Pulmonary artery endothelial cell (primary cell): ENCODE measurements at places on chromosomes 3 and 15. TPM values are rescaled to one million over a fixed set of nuclear protein-coding genes. Genes with fewer than 3 reads are reported as not detected.

TYRO3 gene
- total RNA-seq = 6.3 and 11.5 TPM in 2 replicates

CYP19A1 gene
- total RNA-seq = not detected in 2 replicates

MINAR1 gene
- total RNA-seq = 0.28 and 0.92 TPM in 2 replicates

BMF gene
- total RNA-seq = 1.1 and 2.5 TPM in 2 replicates

BNC1 gene
- total RNA-seq = 14.2 and 25.0 TPM in 2 replicates

CCR8 gene
- not detected in 2 replicates for total RNA-seq

FANCD2 gene
- total RNA-seq = 22.0 and 34.0 TPM in 2 replicates

TMEM45A gene
- 4.0 and 4.3 TPM in 2 replicates for total RNA-seq

TERC gene
- total RNA-seq = 70.7 and 108 TPM in 2 replicates

GRCh38 chr15:69536726-69537512 lies 84.3 kb downstream of the RPLP1 start:
- DNase-seq = no peak

GRCh38 chr15:57962887-57963286 lies 102.6 kb downstream of the ALDH1A2 start:
- no peak for DNase-seq

GRCh38 chr3:169581633-169582032 lies 81.9 kb downstream of the MECOM start:
- DNase-seq = no peak

GRCh38 chr15:85474700-85475316 lies 94.4 kb downstream of the AKAP13 start:
- DNase-seq = no peak

DNA sequence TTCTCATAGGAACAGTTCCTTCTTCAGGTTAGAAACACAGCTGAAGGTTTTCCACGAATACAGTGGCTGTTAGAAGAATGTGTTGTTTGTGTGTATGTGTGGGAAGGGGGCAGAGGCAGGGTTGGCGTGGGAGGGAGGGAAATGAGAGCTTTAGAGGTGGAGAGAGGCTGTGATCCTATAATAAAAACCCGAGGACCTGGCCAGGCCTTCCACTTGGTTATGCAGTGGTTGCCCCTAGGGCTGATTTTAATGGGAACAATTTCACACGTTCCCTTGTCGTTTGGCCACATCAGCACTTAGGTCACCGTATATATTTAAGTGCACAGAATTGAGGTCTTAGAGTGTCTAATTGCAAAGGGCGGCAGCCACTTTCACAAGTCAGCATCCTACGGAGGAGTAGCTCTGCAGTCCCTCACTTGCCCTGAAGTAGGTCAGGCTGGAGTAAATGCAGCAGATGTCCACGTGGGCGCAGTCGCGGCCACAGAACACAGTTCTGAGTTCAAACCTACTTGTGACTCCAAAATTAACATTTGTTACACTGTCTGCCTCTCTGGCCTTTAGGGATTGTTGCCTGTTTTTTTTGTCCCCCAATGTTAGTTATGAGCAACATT lies 85.6 kb downstream of the PDCD6IP start:
- DNase-seq = no peak

- no peak for DNase-seq
Observed at GRCh38 chr3:178504128-178504527, 32.1 kb upstream of the KCNMB2 start.

DNA sequence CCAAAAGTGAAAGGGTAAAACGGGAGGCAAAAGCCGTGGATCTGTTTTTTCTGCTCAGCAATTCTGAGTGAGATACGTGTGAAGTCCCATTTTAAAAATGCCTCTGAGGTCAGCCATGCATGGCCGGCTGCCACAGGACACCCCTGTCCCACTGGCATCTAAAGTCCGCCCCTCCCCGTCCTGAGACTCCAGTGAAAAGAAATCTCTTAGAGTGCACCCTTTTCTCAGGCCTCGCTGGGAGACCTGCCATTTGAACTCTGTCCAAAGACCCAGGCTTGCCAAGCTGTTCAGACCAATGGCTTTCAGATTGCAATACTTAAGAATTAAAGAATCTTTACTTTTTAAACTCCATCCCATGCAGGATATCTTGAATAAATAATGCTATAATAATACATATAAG lies 61.0 kb upstream of the SLC24A5 start:
- no peak for DNase-seq

DNA sequence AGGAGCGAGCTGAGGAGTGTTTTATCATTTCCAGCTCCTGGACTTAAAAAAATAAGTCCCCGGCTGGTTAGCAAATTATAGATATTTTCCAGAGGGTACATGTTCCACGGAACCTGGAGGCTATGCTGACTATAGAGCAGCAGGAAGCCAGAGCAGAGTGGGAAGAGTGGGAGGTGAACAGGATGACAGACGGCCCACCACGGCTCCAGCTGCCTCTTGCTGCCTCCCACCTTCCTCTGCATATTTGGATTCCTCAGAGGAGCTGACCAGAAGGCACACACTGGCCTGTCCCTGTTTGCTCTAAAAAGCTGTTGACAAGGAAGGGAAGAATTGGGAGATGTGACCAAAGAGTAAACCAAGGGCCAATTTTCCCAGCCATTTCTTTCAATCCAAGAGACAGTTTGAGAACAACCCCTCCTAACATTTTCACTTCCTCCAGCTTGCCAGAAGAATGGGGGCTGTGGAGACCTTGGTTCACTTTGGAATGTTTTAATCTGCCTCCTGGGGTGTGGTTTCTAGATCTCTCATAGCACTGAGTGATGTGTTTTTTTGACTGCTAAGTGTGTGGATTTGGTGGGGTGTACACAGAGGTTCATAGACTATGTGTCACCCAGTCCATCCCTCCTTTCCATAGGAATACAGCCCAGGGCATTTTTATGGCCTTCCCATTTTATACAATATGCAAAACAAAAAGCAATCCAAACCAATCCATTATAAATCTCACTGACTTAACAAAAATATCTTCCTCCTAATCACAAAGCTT lies 36.8 kb downstream of the HGD start:
- DNase-seq = no peak

DNA sequence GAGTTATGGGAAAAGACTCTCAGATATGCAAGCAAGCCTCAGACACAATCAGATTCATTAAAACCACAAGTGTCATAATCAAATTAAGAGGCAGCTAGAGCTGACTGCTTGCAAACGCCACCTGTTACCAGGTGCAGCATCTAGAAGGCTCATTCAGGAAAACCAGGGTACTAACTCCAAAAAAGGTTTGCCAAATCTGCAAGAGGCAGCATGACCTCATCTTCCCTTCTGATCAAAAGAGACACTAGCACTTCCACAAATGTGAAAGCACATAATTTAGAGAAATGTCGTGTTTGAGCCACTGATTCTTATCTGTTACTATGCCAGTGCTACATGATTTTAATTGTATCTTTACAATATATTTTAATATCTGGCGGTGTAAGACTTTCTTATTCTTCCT lies 123.3 kb upstream of the NANOGP8 start:
- DNase-seq = no peak

DNA sequence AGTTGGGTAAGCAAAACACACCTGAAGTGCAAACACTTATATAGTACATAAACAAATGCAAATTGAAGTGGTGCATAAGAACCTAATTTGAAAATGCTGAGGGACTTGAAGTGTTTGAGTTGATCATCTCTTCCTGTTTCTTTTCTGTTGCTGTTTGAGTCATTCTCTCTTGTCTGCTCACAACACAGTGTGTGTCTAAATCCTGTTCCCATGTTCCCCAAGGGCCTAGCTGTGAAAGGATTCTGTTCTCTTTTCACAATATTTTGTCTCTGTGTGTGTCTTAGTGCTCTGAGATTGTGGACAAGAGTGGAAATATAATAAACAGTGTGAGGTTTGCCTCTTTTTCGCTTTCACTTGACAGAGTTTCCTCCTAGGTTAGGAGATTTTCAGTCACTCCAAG lies 6.1 kb downstream of the CD96 start:
- DNase-seq = no peak

GRCh38 chr15:86178845-86179244 lies 99.2 kb downstream of the AGBL1 start:
- DNase-seq = no peak

GRCh38 chr3:161067335-161067734 lies 37.8 kb downstream of the B3GALNT1 start:
- no peak for DNase-seq

DNA sequence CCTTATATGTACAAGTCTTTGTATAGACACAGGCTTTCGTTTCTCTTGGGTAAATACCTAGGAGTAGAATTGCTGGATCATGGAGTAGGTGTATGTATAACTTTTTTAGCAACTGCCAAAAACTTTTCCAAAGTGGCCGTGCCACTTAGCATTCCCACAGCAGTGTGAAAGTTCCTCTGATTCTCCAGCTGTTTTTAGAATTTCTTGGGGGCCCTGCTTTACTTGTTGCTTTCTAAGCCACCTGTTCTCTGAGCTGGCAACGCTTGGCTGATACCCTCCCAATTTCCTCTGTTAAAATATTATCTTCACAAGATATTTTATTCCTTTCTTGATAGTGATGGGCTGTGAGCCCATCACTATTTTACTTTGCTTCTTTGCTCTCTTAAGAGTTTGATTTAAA lies 19.2 kb downstream of the LIMD1 start:
- no peak for DNase-seq

DNA sequence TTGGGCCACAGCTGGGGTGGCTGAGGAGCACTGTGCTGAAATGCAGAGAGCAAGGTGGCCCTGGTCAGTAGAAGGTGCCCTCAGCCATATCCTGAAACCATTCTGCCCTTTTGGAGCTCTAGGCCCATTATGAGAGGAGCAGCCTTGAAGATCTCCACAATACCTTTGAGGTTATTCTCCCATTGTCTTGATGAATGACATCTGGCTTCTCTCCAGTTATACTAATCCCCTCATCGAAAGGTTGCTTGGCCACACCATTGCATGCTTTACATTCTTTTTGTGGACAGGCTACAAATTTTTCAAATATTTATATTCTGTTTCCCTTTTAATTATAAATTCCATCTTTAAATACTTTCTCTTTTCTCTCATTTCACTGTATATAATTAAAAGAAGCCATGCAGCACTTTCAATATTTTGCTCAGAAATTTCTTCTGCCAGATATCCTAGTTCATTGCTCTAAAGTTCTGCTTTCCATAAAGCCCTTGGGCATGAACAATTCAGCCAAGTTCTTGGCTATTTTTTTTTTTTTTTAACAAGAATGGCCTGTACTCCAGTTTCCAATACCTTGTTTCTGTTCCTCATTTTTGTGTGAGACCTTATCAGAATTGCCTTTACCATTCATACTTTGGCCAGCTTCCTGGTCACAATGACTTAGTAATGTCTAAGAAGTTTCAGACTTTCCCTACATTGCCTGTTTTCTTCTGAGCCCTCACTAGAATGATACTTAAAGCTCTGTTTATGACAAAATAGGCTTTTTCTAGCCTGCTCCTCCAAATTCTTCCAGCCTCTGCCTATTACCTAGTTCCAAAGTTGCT lies 138.9 kb upstream of the SGO1 start:
- DNase-seq = no peak

- DNase-seq = no peak
Observed at GRCh38 chr15:68484220-68484619, 52.3 kb upstream of the ITGA11 start.
